ENCODE measurements at places on chromosomes 1 and 21. TPM values are rescaled to one million over a fixed set of nuclear protein-coding genes. Genes with fewer than 3 reads are reported as not detected.

PRDM15 gene
- total RNA-seq = 4.8 TPM

AJAP1 gene
- under 0.01 TPM for total RNA-seq

ZNF644 gene
- 45.7 TPM for total RNA-seq

FHAD1 gene
- 0.19 TPM for total RNA-seq

C1orf141 gene
- total RNA-seq = not detected

RNF186 gene
- not detected for total RNA-seq

SYNC gene
- 20.5 TPM for total RNA-seq

SPOCD1 gene
- 44.0 TPM for total RNA-seq

MARK1 gene
- 2.5 TPM for total RNA-seq

C8B gene
- total RNA-seq = not detected

PDZK1IP1 gene
- total RNA-seq = 0.58 TPM

SLC6A9 gene
- total RNA-seq = 4.2 TPM

MPL gene
- not detected for total RNA-seq

EFNA3 gene
- 3.1 TPM for total RNA-seq

CSMD2 gene
- total RNA-seq = 0.56 TPM

SYDE2 gene
- total RNA-seq = 4.6 TPM

MCOLN3 gene
- total RNA-seq = 0.28 TPM

LAMC2 gene
- total RNA-seq = 2.8 TPM

NCSTN gene
- total RNA-seq = 75.0 TPM

GJA8 gene
- not detected for total RNA-seq

FCMR gene
- total RNA-seq = not detected

KPRP gene
- total RNA-seq = not detected

LRRC40 gene
- 20.6 TPM for total RNA-seq

ITGB2 gene
- total RNA-seq = 0.56 TPM

CLEC20A gene
- not detected for total RNA-seq

GIPC2 gene
- 5.9 TPM for total RNA-seq

Measured in regular cardiac myocyte (primary cell).